ENCODE measurements at places on chromosomes 16 and 17.

DNA sequence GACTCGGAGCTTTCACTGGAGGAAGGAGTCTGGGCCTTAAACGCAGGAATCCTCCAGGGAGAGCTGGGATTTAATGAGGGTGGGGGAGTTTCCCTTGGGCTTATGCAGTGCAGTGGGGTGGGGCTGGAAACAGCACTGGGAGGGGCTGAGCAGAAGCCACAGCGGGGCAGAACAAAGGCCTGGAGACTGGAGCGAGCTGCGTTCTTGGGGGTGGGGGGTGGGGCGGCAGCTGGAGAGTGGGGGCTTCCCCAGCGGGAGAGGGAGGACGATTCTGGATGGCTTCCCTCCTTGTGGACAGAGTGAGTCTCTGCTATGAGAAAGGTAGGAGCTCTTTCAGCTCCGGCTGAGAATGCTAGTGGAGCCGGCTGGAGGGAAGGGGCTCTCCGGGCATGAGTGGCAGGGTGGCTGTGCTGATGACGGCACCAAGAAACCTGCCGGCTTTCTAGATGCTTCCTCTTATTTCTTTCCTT is 406.0 kb downstream of the SEC14L1 start:
- DNase-seq = no peak

- peak; percentile 42 for DNase-seq
Observed at GRCh38 chr17:76681222-76682137, 29.3 kb downstream of the MXRA7 start.

DNA sequence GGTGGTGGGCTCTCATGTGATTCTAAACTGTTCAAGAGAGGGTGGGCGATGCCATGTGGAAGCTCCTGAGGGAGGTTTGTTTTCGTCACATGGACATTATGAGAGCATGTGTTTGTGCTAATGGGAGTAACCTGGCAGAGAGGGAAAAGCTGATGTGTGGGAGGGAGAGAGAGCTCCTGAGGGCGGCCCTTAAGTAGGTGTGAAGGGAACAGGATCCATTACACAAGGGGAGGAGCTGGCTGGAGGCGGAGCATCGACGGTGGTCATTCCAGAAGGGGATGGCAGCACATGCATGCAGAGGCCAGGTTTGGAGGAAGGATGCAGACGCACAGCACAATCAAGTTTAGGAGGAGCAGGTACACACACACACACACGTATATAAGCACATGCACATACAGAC is 197.5 kb downstream of the RPTOR start:
- no peak for DNase-seq

- DNase-seq = no peak
Observed at GRCh38 chr17:43928609-43929008, 13.7 kb downstream of the PPY start.

DNA sequence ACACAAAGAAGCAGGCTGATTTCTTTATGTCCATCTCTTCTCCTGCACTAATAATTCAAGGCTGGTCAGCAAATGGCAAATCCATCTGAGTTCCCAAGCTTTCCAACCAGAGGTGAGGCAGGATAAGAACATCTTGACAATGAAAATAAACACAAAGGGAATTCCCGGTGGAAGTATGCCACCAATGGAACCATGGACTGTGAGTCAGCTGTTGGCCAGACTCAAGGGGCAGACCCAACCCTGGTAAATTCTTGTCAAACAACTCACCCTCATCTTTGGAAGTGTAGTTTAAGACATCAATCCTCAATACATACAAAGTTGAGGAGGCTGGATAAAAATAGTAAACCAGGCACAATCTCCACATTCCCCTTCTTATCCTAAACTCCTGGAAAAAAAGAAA is 74.3 kb upstream of the CES5A start:
- no peak for DNase-seq

- DNase-seq = no peak
Observed at GRCh38 chr17:21001813-21002221, 41.0 kb downstream of the USP22 start.

DNA sequence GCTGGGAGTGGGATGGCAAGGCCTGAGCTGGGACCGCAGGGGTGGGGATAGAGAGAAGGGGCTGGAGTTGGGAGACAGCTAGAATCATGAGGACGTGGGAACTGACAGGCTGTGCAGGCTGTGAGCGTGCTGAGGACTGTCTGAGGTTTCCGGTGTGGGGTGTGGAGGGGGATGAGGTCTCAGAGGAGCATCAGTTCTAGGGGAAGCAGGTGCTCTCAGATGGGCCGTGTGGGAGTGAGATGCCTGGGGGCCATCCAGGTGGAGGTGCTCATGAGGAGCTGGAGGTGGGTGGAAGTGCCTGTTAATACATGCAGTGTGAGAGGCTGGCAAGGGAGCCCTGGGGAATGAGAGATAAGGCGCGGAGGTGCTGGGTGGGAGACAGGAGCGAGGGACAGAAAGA is 27.2 kb downstream of the HASPIN start:
- no peak for DNase-seq

DNA sequence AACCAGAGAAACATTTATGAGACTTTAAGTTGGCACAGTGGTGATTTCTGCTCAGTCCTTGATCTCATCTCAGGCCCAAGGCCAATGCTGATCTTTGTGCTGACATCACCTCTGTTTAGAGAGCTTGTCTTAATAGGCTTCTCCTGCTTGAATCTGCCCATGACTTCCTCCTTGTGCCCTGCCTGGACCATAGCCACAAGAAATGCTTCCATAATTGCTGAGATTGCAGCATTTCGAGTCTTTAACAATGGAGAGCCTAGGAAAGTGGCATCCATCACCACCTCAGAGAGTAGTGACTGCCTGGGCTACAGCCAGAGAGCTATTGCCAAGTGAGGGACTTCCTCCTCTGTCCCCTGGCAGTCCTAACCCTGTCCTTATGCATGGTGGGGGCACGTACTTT is 25.1 kb upstream of the MMP2 start:
- DNase-seq = no peak
